ENCODE measurements at places on chromosomes 5 and 9. TPM values are rescaled to one million over a fixed set of nuclear protein-coding genes. Genes with fewer than 3 reads are reported as not detected.

SLC1A3 gene
- polyA plus RNA-seq, result 1.8 TPM

TMEM252 gene
- not detected for polyA plus RNA-seq

ZNF367 gene
- polyA plus RNA-seq, result 0.36 TPM

LCN12 gene
- polyA plus RNA-seq, result 12.2 TPM

GARIN3 gene
- polyA plus RNA-seq, result not detected

ZNF483 gene
- polyA plus RNA-seq, result 0.46 TPM

PIP5K1B gene
- polyA plus RNA-seq, result 0.24 TPM

PCDHB16 gene
- 0.14 TPM for polyA plus RNA-seq

SOHLH1 gene
- polyA plus RNA-seq, result not detected

RMRP gene
- 5.3 TPM for polyA plus RNA-seq

FAM81B gene
- polyA plus RNA-seq, result not detected
